PC-3 (cell line): ENCODE measurements at places on chromosomes 4 and X.

DNA sequence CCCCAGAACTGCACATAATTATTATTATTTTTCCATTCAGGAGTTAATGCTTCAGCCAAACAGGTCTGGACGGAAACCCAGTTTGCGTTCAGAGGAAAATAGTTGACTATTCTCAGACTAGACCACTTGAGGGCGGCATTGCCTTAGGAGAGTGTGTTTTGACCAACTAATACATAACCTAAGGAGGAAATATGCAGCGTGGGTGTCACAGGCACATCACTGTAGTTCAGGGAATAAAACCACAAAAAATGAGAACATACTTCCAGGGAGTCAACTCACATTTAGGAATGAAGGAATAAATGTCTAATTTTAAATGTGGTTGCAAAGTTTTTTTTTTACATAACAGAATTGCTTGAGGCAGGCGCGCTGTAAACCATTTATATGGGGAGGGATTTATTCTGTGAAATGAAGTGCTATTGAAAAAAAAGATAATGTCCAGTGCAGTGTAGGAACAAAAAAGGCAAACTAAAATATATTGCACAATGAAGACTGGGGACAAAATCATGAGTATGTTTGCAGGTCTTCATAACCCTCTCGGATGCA, 93.3 kb downstream of the SYNPO2 start:
- DNase-seq = peak; percentile 76

DNA sequence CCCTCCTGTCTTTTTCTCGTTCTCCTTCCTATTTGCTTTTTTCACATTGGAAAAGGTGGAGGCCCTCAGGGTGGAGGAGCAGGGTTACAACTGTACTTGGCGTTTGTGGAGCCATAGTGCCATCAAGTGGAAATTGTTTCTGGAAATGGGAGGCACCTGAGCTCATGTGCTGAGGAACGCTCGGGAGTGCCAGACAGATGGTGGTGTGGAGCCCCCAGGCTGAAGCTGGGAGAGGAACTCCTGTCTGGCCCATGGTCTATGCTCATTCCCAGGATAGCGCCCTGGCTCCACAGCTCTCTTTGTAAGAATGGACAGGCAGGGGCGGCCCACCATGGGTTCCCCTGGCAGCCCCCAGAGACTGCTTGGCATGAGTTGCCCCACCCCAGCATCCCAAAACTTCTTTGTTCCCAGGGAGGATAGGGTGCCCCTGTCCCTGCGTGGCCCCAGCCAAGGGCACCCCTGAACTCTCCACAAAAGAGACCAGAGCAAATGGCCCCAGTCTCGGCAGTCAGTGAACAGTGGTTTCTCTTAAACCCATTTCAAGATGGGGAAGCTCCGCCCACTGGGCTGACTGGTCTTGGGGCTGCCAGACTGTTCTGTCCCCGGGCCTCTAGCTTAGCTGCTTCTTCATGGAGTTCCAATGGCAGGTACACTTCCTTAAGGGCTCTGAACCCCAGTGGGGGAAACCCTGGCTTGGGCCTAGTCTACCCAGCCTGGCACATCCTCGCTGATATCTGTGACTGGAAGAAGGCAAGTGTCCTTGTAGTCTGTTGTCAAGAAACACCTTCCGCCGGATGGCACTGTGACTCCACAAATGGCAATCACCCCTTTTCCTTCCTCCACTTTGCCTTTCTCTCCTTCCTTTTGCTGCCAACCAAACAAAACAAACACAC, 70.1 kb downstream of the NBDY start:
- no peak for DNase-seq

DNA sequence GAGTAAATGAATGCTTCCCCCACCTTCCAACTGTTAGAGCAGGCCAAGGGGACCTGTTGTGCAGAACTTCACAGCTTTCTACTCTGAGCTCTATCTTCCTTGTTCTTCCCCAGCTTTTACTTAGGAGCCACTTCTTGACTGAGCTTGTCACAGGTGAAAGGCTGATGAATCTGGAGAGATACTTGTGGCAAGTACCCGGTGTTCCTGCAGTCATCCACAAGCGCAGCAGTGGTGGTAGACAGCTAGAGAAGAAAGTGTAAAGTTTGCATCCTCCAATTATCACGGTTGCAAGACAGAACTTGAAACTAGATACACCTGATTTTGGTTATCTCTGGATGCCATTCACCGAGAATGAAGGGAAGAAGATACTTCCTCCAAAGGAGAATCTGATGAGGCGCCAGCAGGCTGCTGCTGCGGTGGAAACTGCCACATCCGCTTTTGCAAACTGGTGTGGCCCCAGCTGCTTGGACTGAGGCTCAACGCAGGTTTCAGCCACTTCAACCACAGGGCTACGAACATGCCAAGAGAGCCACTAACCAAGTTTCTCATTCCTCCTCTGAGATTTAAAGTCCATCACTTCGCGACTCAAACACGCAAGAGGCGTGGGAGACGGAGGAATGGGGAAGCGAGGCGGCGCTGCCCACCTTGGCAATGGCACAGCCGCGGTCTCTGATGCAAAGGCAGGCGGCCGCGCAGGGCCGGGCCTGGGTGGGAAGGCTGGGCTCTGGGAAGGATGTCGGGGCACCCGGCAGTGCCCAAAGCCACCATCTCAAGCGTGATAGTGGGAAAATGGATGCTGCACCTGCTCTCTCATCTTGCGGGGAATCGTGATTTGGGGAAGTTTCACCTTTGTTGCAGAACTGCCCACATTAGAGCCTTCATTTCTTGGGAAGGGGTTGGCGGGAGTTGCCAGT, 1.3 kb upstream of the FHIP1A start:
- DNase-seq = peak; percentile 37

GRCh38 chrX:72020204-72020603, 109.6 kb downstream of the NHSL2 start:
- no peak for DNase-seq

GRCh38 chrX:131277543-131278136, 11.5 kb downstream of the IGSF1 start:
- no peak for DNase-seq

GRCh38 chr4:78687818-78688217, 88.3 kb upstream of the BMP2K start:
- DNase-seq = no peak

DNA sequence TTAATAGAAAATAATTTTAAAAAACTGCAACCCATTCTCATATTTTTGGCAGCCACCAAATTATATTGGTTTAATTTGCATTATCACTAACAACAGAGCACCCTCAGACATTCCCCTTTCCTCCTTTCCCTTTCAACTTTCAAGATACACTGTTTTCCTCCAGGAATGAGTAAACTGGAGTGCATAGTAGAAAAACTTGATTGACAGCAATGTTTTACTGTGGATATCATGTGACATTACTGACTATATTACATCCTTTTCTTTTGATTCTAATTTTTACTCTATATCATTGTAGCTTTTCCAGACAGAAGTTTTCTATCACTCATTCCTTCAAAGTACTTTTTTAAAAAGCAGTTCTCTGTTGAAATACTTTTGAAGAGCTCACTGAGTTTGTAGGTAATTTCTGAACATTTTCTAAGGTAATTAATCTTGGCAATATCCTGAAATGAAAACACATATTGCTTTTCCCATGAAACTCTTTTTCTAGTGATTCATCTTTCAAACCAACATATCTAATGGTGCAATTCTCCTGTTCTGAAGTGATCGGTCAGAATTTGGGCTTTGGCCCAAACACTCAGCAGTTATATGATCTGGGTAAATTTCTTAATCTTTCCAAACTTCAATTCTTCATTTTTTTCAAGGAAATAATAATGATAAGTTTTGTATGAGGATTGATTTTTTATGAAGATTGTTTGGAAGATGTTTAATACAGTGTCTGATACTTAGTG, 920.4 kb upstream of the EPHA5 start:
- DNase-seq = peak; percentile 60

GRCh38 chrX:120662662-120663061, 32.8 kb upstream of the C1GALT1C1 start:
- DNase-seq = no peak

- peak; percentile 71 for DNase-seq
These were observed 3.8 kb upstream of the GUCY2F start for GRCh38 chrX:109485470-109486340.

DNA sequence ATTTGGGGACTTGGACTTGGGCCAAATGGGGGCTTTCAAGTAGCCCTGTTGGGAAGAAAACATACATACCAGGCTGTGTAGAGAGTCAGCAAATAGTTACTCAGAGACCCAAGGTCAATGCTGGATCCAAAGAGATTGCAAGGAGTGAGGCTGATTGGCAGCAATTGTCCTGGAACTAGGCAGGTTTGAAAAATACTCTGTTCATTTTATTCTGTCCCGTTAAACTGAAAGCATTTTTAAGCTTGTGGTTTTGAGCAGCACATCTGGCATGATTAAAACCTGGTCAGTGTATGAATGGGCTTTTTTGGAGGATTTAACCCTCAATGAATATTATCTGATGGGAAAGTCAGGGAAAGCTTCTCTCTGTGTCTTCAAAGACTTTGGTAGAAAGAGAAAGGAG, 294.3 kb upstream of the BOD1L1 start:
- no peak for DNase-seq

- no peak for DNase-seq
These were observed 10.8 kb upstream of the HHIP start for GRCh38 chr4:144634978-144635747.

GRCh38 chrX:30982467-30982866, 89.4 kb downstream of the FTHL17 start:
- DNase-seq = no peak

GRCh38 chr4:124266721-124267120, 445.8 kb downstream of the ANKRD50 start:
- DNase-seq = no peak

DNA sequence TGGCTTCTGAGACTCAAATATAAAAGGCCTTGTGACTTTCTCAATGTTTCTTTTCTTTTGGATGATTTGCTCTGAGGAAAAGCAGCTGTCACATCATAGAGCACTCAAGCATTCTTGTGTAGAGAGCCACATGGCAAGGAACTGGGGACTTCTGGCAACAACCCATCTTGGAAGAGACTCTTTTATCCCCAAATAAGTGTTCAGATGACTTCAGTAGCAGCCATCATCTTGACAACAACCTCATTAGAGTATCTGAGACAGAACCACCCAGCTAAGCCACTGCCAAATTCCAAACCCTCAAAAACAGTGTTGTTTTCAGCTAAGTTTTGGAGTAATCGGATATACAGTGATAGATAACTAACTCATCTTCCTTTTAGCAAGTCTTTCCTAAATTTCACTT, 1431.7 kb upstream of the IGFBP7 start:
- no peak for DNase-seq

GRCh38 chr4:101851672-101852071, 61.1 kb downstream of the BANK1 start:
- no peak for DNase-seq

DNA sequence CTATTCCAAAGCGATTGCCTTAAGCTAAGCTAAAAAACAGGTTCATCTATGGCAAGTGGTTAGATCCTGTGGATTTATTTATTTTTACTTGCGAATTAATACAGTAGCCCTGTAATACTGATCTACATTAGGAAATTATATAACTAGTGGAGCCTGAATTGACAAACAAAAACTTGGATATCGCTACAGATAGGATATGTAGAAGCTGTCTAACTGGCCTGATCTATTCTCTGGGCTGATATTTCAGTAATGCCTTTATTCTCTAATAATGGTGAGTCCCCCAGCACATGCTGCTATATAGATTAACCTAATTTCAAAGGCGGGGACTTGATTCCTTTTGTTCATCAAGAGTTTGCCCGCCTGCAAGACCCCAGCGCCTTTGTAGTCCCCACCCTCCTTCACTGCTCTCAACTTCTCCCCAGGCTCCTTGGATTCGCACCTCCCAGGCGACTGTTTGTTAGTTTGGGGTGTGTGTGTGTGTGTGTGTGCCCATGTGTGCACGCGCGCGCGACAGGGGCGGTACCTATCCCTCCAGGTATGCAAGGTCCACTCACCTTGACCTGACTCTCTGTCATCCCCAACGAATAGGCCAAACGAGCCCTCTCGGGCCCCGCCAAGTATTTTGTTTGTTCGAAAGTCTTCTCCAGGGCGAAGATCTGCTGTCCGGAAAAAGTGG, 3.8 kb downstream of the NKX6-1 start:
- no peak for DNase-seq

DNA sequence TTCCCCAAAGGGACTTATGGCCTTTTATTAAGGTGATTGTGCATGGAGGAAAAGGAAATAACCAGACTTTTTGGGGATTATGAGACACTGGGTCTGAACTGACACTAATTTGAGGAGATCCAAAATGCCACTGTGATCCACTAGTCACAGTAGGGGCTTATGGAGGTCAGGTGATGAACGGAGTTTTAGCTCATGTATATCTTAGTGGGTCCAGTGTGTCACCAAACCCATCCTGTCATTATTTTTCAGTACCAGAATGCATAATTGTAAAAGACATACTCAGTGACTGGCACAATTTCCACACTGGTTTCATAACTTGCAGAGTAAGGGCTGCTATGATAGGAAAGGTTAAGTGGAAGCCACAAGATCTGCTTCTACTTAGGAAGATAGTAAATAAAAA, 131.3 kb downstream of the RTL3 start:
- no peak for DNase-seq

DNA sequence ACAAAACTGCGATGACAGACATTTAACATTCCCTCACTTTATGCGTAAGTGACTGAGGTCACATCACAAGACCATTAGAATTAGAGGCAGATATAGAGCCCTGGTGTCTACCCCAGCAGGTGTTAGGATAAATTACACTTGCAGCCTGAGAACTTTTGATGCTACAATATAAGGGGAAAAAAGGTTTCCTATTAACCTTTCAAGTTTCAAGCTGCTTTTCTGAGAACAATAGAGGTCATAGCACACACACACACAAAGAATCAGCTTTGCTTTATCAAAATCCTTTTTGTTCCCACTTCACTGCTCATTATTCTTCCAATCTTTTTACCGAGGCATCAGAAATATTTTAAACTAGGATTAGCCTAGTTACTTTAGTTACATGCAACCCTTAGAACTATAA, 119.8 kb downstream of the COL25A1 start:
- no peak for DNase-seq

DNA sequence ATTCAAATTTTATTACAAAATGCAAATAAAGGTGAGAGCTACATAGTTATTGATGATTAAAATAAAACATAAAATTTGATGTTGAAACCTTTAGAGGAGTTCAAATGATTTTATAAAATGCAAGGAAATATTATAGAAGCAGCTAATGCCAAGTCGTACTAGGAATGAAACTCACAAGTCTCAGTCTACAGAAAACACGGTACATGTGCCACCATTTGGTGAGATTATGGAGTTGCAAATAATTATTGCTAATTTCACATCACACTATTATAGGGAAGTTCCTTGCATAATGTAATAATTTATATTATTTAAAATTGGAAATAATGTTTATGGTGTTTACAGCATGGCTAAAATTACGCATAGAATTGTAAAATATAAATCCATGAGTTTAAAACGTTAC, 1601.7 kb upstream of the TENM3 start:
- DNase-seq = peak; percentile 9

GRCh38 chr4:140151699-140152012, 2.3 kb downstream of the MAML3 start:
- peak; percentile 81 for DNase-seq

DNA sequence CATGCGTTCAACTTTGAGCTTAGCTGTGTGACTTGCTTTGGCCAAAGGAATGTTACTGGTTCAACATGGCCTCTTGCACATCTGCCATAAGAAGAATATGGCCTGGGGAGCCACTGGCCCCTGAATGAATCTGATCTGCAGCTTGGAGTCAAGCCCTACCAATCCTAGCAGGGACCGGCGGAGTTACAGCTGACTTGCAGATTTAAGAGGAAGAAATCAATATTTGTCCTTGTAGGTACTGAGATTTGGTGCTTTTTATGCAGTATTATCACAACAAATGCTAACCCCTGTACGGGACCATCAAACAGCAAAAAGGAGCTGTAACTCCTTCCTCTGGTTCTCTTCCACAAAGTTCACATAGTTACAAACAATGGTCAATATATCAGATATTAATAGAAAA, 252.0 kb downstream of the LDB2 start:
- DNase-seq = no peak
